Right lobe of liver (tissue), 6 donors: ENCODE measurements at places on chromosomes 11 and 22. TPM values are rescaled to one million over a fixed set of nuclear protein-coding genes. Genes with fewer than 3 reads are reported as not detected.
A peak's percentile ranks its signal among the peaks of the same experiment; 100 is the strongest.

Gene TSPAN32
- total RNA-seq = not detected

Gene DRICH1
- not detected for total RNA-seq

Gene LRRC32
- 19.1 TPM for total RNA-seq

Gene GUCY1A2
- 4.7 TPM for total RNA-seq

Gene PHOX2A
- total RNA-seq = not detected

DNA sequence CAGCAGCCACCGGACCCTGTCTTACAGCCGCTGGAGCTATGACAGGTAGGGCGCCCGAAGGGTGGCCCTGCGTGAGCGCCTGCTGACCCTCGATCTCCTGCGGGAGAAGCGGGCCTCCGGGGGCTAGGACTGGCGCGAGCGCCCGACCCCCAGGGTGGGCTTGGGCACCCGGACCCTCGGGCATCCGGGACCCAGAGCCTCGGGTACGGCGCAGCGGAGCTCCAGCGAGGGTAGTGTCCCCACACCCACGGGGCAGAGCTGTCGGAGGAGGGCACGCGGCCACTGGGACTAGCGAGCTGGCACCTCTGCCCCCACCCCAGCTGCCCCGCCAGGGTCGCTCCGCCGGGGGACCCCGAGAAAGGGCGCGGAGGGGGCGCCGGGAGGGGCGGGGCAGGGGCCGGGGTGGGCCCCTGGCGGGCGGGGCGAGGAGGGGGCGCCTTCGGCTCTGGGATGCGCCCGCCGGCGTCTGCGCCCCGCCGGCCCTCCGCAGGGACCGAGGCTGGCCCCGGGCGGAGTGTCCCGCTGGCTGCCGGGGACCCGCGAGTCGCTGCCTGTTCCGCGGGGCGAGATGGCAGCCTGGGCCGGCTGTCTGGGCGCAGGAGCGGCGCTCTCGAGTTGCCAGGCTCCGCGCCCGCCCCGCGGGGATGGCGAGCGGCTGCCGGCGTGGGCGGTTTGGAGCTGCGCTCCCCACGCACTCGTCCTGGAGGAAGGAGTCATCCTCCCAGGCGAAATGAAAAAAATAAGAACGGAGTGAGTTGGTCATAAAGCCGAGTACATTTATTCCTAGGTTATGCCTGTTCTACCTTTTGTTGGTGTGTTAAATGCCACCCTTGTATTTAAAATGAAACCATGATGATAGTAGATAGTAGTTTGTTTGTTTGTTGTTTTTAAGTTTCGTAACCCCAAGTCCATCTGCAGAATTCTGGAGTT, 32.4 kb downstream of the EIF3F start:
- H3K36me3 ChIP-seq = no peaks in the 10 kb centered on the region
- H3K4me1 ChIP-seq = peaks cover 22% of the 10 kb centered on the region
- peak overlapping the region; percentile 46 for H3K4me3 ChIP-seq
- peak; percentile 42 for DNase-seq
- H3K27me3 ChIP-seq = no peaks in the 10 kb centered on the region

DNA sequence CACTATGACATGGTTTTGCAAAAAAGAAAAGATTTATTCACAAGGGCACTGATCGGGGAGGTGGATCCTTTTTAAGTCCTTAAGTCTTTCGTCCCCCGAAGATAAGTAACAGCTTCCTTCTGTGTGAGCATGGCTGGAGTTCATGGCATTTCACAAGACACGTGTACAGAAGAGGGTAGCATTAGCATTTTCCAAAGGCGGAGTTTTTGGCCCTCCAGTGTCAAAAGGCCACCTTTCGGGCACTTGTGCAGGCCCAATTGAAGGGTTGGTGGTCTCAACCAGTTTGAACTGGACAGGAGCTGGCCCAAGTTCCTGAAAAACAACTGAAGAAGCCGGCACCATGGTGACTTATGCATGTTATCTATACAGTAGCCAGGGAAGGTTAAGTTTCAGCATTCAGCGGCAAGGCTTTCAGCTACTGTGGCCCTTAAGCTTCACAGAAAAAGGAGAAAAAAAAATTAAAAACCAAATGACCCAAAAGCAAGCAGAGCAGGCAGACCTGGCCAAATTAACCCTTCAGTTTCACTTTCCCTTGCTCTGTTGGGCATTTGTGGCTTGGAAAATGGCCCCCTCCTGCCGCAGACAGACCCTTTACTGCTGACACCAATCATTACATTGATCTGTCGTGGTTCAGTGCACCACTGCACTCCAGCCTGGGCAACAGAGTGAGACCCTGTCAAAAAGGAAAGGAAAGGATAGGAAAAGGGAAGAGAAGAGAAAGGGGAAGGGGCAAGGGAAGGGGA, 18.7 kb downstream of the ZNF74 start:
- DNase-seq = peak; percentile 15
- H3K27me3 ChIP-seq = no peaks in the 10 kb centered on the region
- H3K4me1 ChIP-seq = no peaks in the 10 kb centered on the region
- H3K36me3 ChIP-seq = no peaks in the 10 kb centered on the region
- no peak overlapping the region for H3K27ac ChIP-seq
- H3K4me3 ChIP-seq = no peak overlapping the region

DNA sequence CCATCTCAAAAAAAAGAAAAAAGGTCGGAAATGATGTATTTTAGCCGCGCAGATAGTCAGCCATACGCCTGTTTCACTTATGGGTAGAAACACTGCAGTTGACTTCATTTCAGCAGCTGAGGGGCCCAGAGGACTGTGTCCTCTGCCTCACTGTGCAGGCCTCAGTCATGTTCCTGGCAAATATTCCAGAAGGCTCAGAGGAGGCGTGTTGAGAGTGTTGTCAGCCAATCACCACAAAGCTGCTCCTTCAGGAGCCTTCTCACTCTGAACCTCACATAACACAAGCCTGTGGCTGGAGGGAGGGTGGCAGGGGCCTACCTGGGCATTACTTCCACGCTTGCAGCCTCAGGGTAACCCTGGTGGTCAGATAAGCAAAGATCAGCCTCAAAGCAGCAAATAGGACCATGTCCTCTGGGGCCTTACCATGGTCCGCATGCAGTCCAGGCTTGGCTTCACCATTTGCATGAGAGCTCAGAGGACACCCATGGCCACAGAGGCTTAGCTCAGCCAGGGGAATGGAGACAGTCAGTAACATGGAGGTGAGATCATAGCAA, 17.3 kb upstream of the TREH start:
- H3K27ac ChIP-seq = no peak overlapping the region
- DNase-seq = no peak
- H3K36me3 ChIP-seq = no peaks in the 10 kb centered on the region
- H3K27me3 ChIP-seq = no peaks in the 10 kb centered on the region
- no peak overlapping the region for H3K4me3 ChIP-seq

DNA sequence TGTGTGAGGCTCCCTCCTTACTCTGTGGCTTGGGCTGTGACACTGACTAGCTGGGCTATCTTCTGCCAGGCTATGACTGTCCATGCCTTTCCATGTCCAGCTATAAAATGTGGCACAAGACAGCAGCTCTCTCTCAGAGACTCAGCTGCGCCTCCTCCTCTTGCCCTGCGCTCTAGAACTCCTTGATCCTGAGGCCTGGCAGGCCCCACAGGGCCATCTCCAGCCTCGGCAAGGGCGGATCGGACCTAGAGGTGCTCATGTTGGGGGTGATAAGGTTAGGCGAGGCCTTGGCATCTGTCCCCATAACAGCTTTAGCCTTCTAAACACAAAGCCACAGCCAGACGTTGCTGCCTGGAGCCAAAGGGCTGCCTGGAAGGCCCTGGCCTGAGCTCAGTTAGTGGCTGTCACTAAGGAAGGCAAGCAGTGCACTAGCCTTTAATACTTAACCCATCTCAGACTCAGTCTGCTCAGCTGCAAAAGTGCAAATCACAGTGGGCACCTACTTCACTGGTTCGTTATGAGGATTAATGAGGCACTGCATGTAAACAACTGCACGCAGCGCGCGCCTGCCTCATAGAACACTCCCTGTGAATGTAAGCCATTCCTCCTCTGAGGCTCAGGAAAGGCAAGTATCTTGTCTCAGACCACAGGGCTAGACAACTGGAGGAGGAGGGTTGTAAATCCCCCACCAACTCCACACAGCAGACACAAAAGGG, 1.2 kb downstream of the GUCD1 start:
- peaks cover 3% of the 10 kb centered on the region for H3K36me3 ChIP-seq
- peak overlapping the region; percentile 98 for H3K4me3 ChIP-seq
- H3K27me3 ChIP-seq = no peaks in the 10 kb centered on the region
- DNase-seq = peak; percentile 68
- H3K4me1 ChIP-seq = peaks cover 61% of the 10 kb centered on the region

DNA sequence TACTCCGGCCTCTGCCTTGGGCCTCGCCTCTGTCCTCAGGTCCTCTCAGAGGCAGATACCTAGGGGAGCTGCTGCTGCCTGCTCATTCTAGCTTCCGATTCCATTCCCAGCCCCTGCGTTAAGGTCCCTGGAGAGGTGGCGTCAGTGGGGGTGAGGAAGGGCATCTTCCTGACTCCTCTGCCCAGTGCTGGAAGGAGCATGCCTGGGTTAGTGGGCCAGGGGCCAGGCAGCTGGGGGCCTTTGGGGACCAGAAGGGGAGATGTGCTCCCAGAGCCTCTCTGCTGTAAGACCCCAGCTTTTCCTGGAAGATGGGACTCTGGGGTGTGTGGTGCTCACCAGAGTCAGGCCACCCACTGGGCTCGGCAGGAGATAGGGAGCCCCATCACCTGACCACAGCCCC, 3.6 kb upstream of the MYO7A start:
- H3K4me1 ChIP-seq = no peaks in the 10 kb centered on the region
- DNase-seq = no peak
- H3K4me3 ChIP-seq = no peak overlapping the region
- no peak overlapping the region for H3K27ac ChIP-seq

GRCh38 chr11:62463121-62463542, 44.3 kb downstream of the SCGB1A1 start:
- H3K36me3 ChIP-seq = no peaks in the 10 kb centered on the region
- no peak overlapping the region for H3K4me3 ChIP-seq
- H3K4me1 ChIP-seq = no peaks in the 10 kb centered on the region

DNA sequence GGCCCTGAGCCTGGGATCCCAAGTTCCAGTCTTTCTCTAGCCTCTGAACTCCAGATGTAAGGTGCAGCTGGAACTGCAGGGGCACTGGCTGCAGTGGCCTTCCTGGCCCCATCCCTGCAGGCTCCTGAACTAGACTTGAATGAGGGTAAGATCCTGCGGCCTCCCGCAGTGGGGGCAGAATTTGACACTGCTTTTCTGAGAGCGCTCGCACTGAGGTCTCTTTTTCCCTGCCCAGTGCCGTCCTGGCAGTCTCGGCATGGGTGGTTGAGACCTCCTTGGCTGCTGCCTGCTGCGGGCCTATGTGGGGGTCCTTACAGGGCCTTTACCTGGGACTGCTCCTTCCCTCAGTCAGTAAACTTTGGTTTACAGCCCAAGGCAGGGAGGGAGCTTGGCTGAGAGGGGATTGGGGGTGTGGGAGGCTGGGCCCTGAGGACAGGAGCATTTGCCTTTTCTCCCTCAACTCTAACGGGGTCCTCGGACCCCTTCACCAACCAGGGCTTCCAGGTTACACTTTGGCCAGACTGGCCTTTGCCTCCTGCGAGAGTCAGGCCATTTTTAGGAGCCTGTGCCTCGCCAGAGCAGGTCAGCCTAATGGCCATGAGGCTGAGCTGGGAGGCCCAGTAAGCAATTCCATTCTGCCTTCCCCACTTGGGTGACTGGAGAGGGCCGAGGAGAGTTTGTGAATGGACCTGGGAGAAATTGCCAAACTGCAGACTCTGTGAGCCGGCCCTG, 35.4 kb downstream of the FAM83F start:
- no peak overlapping the region for H3K27ac ChIP-seq
- no peak for DNase-seq
- H3K4me1 ChIP-seq = no peaks in the 10 kb centered on the region
- no peak overlapping the region for H3K4me3 ChIP-seq
- no peaks in the 10 kb centered on the region for H3K27me3 ChIP-seq
- H3K36me3 ChIP-seq = no peaks in the 10 kb centered on the region

GRCh38 chr11:36069576-36070212, 125.8 kb downstream of the LDLRAD3 start:
- no peaks in the 10 kb centered on the region for H3K36me3 ChIP-seq
- H3K4me3 ChIP-seq = no peak overlapping the region
- no peaks in the 10 kb centered on the region for H3K27me3 ChIP-seq
- H3K27ac ChIP-seq = no peak overlapping the region
- DNase-seq = no peak

GRCh38 chr11:103534191-103534590, 425.0 kb downstream of the DYNC2H1 start:
- no peak overlapping the region for H3K27ac ChIP-seq
- no peaks in the 10 kb centered on the region for H3K36me3 ChIP-seq
- no peaks in the 10 kb centered on the region for H3K4me1 ChIP-seq

DNA sequence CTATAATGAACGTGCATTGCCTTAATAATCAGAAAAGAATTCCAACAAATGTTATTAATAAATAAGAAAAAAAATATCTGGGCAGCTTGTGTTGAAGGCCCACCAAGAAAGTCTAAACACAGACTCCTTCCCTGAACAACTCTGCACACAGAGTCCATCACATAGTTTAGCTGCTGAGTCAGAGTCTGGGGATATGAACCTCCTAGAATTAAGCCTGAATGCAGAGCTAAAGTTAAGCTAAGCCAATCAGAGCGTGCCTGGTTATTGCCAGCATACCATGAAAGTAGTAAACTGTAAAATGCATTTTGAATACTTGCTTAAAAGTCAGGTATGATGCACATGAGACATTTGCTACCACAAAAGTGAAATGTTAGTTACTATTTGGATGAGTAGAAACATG, 25.6 kb upstream of the TENM4 start:
- H3K4me1 ChIP-seq = no peaks in the 10 kb centered on the region
- H3K27me3 ChIP-seq = no peaks in the 10 kb centered on the region
- H3K36me3 ChIP-seq = no peaks in the 10 kb centered on the region
- H3K4me3 ChIP-seq = no peak overlapping the region
- DNase-seq = no peak

DNA sequence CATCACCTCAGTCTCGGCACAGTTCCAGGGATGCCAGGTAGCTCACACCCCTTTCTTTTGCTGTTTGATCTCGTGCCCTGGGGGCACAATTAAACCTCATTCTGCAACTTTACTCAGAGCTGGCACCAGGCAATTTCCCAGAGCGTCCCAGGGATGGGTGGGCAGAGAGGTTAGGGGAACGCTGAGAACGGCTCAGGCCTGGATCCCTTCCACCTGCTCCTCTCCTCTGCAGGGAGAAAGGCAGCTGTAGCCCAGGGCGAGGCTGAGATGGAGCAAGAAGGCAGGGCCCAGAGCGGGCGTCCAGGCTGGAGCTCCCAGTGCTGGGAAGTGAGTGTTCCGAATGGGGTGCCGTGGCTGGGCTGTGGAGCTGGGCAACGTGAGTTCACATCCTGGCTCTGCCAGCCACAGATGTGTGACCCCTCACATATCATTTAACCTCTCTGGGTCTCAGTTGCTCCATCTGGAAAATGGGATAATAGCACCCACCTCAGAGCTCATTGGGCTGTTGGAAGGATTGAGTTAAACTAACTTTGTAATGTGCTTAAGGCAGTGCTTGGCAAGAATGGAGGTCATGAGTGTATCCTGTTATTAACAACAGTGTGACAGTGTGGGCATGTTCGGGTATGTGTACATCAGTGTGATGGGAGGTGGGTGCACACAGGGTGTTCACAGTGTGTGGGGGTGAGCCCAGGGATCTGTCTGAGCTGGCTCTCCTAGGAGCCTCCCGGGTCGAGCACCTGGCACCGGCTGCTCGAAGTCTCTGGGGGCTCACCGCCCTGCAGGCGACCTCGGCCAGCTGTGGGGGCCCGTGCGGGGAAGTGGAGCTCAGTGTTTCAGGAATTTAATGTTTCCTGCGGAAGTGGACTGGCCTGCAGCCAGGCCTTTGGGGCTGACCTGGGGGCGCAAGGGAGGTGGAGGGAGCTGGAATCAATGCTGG, 15.5 kb downstream of the OTUB1 start:
- DNase-seq = peak; percentile 38
- peaks cover 6% of the 10 kb centered on the region for H3K36me3 ChIP-seq
- H3K4me3 ChIP-seq = no peak overlapping the region
- no peaks in the 10 kb centered on the region for H3K4me1 ChIP-seq
- no peak overlapping the region for H3K27ac ChIP-seq

GRCh38 chr22:45762545-45763235, 91.1 kb downstream of the ATXN10 start:
- H3K4me1 ChIP-seq = no peaks in the 10 kb centered on the region
- DNase-seq = no peak
- no peak overlapping the region for H3K27ac ChIP-seq
- H3K27me3 ChIP-seq = no peaks in the 10 kb centered on the region
